ENCODE measurements at places on chromosomes 7 and 10.

GRCh38 chr7:65233409-65234034 lies 140.1 kb upstream of the ZNF92 start:
- no peak for DNase-seq

DNA sequence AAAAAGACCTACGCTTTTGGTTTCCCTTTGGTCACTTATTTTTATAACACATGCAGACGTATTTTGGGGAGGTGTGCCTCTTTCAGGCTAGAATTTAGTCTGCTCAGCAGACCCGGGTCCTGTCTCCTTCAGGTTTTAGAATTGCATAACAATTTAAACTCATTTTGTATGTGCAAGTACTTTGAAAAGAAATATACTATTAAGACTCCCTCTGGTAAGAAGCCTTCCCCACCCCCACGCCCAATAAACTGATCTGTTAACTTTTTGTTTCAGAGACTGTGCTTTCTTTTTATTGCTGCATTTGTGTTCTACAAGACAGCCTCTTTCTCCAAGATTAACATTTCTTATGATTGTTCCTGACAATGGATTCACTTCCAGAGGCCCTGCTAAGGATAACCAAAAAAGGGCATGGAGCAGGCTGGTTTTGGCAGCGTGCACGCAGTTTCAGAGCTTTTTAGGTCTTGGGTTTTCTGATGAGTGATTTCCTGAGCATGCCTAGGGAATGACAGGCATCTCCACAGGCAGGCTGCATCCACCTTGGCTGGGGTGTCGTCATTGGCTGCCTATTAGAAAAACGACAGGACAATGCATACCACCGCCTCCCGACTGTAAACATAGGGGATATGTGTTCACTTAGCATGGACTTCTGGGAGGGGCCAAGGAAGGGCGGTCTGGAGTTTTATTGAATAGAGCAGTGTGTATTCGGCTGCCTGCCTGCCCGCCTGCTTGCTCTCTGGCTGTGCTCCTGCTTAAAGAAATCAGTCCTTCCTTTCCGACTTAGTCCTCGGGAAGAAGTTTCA lies at the start of gene CALD1:
CALD1 (plus strand) TSS at position 694 of the 800 bp plus-strand sequence. CDS start 88,100 bp downstream, outside the sequence.
- no peak for DNase-seq

DNA sequence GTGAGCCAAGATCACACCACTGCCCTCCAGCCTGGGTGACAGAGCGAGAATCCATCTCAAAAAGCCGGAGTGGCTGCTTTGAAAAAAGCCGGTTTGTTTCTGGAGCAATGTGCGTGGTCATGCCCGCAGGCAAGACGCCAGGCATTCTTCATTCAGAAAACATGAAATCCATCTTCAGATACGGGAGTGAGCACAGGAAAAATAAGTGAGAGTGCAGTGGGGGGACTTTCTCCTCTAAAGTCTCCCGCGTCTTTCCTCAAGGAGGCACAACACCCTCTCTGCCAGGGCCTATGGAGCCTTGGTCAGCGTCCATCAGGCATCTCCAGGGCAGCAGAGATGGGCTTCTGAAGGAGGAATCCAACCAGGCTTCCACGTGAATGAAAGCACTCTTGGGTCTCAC lies 62.3 kb upstream of the DGKI start:
- no peak for DNase-seq

GRCh38 chr7:112129655-112130323 lies 76.4 kb downstream of the DOCK4 start:
- no peak for DNase-seq

DNA sequence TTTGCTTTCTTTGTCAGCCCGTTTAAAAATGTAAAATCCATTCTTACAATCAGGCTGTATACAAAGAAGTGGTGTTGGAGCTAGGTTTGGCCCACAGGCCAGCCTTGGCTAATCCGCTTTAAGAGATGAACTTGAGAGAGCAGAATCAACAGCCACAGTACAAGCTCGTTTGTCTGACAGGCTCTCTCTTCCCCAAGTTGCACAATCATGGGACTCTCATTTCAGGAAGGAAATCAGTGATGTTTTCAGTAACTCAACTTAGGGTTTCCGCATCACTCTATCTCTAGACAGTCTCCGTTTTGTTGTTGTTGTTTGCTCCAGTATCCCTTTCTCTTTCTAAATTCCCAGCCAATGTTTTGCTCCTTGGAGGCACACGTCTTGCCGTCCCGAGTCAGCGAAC lies 582.0 kb upstream of the MKI67 start:
- no peak for DNase-seq

GRCh38 chr10:102872163-102872562 lies 2.9 kb downstream of the AS3MT start:
- no peak for DNase-seq

- no peak for DNase-seq
Observed at GRCh38 chr10:1648648-1649047, 88.7 kb downstream of the ADARB2 start.

DNA sequence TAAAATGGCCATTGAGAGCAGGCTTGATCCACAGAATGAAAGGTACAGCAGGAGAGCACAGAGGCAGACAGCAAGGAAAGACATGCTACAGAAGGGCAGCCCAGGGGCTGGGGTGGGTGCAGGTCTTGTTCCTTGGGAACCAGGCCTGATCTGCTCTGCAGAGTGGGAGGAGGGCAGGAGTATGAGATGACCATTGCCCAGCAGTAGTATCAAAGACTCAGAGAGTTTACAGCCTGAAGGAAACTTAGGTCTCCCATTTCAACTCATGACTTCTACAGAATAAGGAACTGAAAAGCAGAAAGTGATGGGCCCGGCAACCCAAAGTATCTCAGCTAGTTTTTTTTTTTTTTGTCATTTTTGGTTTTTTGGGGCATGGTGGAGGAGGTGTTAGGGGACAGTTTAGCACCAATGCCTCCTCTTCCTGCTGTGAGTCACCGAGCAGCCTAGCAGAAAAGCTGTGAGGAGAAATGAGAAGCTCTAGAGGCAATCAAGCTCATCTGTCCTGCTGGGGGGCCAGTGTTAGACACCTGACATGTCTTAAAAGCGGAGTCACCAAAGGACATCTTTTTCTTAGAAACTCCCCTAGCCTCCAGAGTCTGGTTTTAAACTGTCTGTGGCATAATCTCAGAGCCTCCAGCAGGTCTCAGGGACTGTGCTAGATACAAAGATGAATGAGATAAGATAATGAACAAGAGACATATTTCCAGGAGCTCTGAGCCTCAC lies 34.3 kb upstream of the HERPUD2 start:
- peak; percentile 53 for DNase-seq

DNA sequence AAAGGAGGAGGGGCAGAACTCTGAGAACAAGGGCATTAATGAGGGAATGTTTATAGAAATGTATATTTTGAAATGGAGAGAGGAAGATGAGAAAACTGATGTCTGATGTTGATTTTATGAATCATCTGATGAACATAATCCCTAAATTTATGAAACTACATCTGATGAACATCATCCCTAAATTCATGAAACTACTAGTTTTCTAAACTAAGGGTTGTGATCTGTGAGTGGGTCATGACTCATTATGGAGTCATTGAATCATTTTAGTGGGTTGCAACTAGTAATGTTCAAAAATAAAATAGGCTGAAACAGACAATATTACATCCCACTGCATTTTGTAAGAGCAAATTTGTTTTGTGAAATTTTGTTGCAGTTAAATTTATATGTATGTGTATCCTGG lies 442.6 kb upstream of the TEX47 start:
- DNase-seq = no peak

DNA sequence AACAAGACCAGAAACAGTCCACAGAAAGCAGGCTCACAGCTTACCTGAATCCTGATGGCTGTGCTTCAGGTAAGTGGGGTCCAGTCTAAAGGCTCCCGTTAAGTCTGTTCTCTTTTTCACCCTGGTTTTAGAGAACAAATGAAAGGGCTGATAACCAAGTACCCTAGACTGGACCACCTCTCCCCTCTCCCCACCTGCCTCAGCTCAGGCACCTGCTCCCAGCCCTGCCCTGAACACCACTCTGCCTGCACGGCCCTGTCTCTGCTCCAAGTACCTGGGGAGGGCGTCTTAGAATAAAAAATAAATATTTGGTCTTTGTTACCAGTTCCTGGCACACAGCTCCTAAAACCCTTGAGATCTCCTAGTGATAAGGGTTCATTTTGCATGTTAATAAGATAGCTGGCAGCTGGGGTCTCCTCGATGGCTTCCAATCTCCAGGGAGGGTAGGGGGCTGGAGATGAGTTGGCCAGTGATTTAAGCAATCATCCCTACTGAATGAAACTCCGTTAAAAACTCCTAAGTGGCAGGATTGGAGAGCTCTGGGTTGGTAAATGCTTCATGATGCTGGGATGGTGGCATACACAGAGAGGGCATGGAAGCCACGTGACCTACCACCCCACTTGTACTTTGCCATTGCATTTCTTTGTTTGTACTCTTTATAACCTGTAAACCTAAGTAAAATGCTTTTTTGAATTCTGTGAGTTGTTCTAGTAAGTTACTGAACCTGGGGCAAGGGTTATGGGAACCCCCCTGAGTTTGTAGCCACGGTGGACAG lies 29.8 kb upstream of the FIGNL1 start:
- DNase-seq = no peak

DNA sequence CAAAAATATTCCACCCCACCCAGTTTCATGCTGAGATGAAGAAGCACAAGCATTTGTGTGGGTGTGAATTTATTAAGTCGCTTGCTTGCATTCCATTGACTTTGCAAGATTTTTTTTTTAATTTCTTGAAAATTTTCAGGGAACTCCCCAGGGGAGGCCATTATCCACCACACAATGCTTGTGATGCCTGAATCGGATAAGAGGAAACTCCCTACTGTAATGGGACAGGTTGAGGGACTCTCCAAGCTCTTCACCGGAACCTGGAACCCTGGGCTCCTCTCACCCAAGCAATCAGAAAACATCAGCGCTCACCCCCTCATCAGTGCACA lies 153.6 kb upstream of the ZMIZ1 start:
- no peak for DNase-seq

DNA sequence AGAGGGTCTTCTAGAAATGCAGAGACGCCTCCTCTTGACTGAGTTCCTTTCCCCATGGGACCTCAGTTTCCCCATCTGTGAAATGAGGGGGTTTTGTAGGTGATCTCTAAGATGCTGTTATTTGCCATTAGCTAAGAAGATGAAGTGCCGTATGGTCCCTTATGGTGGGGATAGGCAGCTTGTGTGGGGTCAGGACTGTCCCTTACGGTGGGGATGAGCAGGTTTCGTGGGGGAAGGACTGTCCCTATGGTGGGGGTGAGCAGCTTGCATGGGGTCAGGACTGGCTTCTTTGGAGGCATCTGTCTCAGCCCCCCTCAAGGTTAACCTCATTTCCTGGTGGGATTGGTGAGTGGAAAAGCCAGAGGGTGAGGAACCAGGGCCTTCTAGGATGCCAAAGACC lies 148.3 kb upstream of the GPR26 start:
- DNase-seq = no peak

DNA sequence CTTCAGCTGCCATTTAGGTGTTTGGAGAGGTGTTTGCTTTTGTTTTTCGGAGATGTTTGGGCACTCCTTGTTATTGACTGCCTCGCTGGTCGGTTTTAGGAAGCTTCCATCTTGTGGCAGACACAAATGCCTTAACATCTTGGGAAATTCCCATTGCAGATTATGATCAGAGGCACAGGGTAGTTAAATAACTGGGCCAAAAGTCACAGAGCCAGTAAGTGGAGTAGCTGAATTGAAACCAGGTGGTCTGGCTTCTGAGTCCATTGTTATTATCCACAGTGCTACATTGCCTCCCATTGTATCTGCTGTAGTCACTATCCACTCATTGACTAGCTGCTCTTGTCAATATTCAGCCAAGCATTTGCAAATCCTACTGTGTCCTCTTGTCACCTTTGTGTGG lies 138.2 kb upstream of the PLPP4 start:
- no peak for DNase-seq

DNA sequence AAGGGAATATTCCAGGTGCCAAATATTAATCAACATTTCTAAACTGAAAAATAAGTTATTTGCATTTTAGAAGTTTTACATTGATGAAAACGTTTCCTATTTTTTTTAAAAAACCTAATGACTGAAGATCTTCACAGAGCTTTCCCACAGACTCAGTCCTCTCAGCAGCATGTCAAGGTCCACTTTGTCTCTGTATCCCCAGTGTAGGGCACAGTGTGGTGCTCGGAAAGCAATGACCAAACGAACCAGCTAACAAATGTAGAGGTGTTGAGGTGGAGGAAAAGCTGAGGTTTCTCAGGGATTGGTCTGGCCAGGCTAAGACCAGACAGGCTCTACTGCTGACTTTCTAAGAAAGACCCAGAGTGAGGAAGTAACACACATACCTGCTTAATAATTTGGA lies 202.2 kb upstream of the CDCA7L start:
- DNase-seq = no peak

GRCh38 chr10:119759832-119760231 lies 34.0 kb downstream of the INPP5F start:
- DNase-seq = no peak

DNA sequence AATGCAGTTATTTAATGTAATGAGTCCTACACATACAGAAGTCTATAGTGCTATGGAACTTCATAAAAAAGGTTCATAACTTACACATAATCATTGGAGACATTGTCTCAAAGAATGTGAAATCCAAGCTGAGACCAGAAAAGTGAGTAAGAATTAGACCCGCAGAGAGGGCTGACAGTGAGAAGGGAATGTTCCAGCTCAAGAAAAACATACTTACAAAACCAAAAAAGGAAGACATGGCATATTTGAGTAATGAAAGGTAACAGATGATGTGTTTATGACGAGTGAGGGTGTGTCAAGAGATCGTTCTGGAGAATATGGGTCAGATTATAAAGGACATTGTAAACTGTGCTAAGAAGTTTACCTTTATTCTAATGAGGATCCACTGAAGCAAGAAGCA lies 566.5 kb downstream of the ATRNL1 start:
- DNase-seq = no peak

GRCh38 chr10:54656643-54657042 lies 144.4 kb downstream of the PCDH15 start:
- DNase-seq = no peak

All from activated naive CD4-positive, alpha-beta T cell treated with Interleukin-2 at 50 U/mL for 16 hours (primary cell).